Activated naive CD8-positive, alpha-beta T cell treated with anti-CD3 and anti-CD28 coated beads for 36 hours (primary cell): ENCODE measurements at places on chromosomes 16 and 17.

DNA sequence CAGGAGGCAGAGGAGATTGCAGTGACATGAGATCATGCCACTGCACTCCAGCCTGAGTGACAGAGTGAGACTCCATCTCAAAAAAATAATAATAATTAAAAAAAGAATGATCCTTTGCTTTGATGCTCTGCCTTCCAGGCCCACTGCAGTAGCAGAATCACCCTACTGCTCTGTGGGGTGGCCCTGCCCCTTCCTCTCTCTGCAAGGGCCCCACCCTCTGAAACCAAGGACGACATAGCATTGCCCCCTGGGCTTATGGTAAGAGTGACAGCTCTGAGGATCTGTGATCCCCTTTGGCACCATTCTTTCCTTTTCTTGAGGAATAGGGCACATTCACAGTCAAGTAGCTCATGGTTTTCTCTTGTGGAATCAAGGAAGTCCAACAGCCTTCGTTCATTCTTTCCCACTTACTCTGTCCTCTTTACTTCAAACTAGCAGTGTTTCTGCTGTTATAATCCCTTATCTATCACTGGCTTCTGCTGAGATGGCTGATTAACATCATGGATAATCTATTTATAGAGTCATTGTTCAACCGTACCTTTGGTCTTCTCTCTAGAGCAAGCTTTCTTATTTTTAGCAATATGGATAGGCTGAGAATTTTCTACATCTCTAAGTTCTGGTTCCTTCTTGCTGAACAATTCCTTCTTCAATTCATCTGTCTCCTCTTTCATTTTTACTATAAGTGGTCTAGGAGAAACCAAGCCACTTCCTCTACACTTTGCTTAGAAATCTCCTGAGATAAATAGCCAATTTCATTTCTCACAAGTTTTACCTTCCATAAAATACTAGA lies 14.1 kb downstream of the RAD51C start:
- no peaks in the 10 kb centered on the region for H3K27me3 ChIP-seq
- H3K4me3 ChIP-seq, result no peak overlapping the region
- peaks cover 20% of the 10 kb centered on the region for H3K36me3 ChIP-seq
- peak overlapping the region; percentile 3 for H3K27ac ChIP-seq
- no peak for DNase-seq

DNA sequence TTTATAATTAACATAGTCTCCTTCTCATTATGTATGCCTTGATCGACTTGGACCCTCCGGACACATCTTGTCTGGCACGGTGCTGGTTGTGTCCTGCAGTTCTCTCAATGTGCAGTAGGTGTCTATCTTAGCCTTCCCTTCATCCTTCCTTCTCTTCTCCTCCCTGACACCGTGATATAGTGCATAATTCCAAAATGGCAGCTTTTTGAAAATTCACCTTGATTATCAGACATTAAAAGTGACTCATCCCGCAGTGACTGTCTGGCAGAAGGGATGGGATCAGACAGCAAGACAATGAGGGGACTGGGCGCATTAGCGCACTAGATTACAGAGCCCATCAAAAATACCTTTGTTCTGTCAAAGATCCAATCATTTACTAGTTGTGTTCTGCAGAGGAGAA lies 70.0 kb upstream of the PMFBP1 start:
- no peak for DNase-seq
- H3K4me3 ChIP-seq, result no peak overlapping the region
- H3K36me3 ChIP-seq, result no peaks in the 10 kb centered on the region
- peaks cover 7% of the 10 kb centered on the region for H3K4me1 ChIP-seq
- H3K27ac ChIP-seq, result no peak overlapping the region

DNA sequence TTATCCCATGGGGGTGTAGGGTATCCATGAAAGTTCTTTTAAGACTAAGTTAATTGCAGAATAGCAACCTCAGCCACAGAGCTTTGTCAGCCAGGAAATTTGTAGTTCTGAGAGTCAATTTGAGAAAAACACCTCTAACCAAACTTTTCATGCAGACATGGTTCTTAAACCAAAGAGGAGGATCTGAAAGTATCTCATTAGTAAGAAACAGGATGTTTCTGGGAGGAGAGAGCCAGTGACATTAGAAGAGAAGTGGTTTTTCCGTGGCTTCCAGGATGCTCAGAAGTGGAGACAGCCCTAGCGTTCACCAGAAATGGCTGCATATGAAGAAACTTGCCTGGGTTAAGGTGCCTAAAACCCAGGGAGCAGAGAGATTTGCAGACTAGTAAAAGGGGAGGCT lies 7.9 kb downstream of the GNAO1 start:
- peaks cover 4% of the 10 kb centered on the region for H3K36me3 ChIP-seq
- peak; percentile 36 for DNase-seq
- H3K4me3 ChIP-seq, result peak overlapping the region; percentile 9

DNA sequence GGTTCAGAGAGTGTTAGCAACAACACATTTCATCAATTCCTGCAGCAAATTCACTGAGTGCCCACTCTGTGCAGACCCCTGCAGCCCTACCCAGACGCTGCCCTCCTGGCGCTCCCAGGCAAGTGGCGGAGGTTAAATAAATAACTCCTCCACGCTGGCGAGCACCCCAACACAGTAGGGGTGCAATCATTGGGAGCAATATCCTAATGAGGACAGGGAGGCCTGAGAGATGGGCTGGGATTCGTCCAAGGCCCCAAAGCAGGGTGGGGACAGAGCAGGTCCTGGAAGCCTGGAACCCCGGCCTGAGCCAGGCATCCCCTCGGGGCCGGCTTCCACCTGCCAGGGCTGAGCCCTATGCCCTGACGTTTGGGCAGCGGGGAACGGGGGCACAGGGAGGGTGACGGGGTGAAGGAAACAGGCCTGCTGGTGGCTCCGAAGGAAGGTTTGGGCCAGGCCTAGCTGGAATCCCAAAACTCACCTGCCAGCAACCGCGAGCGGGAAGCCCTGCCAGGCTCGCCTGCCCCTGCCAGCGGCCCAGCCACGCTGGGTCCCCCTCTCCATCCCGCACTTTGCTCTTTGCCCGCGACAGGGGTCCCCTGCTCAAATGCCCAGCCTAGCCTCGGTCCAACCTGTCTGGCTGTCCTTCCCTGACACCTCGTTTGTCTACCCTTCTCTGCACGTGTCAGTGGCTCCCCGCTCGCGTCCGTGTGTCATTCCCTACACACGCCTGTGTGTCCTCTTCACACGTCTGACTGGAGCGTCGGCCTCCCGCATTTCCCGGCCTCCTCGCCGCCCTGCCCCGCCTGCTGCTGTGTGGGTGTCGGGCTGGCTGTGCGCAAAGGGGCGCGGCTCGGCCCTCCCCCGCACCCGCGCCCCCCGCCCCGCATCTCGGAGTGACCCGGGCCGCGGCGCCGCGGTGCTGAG lies 721 bp upstream of the BEAN1 start:
- no peak for DNase-seq
- H3K4me1 ChIP-seq, result no peaks in the 10 kb centered on the region
- peaks cover 64% of the 10 kb centered on the region for H3K27me3 ChIP-seq
- no peaks in the 10 kb centered on the region for H3K36me3 ChIP-seq
- H3K4me3 ChIP-seq, result no peak overlapping the region

DNA sequence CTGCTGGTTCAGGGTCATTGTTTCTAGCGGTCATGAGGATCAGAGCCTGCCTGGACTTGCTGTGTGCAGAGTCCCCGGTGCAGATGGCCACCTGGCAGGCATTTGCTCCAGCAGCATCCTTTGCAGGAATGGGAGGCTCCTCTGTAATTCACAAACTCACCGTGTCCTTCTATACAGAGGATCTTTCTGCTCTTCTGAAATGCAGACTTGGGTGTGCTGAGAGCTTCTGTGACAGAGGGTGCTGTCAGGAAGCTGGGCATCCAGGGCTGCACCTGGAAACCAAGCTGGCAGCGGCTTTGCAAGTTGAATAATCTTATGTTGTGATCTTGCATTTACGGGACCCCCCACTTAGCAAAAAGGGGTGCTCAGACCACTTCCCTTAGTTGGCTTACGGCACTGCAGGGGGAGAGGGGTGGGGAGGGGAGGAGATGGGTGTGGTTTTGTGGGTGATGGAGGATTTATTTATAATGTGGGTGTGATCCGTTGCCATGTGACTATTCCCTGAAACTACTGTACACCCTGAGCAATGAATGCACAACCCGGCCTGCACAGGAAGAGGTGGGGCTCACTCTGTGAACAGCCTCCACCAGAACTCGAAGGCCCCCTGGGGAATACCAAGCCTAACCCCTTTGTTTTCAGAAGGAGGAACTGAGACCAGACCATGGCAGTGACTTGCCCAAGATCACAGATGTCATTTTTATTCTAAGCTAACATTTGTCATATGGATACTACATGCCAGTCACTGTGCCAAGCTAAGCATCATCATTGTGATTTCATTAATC lies 178.3 kb downstream of the PRKCB start:
- peaks cover 45% of the 10 kb centered on the region for H3K4me1 ChIP-seq
- DNase-seq, result peak; percentile 67
- no peaks in the 10 kb centered on the region for H3K27me3 ChIP-seq
- peak overlapping the region; percentile 80 for H3K27ac ChIP-seq
- H3K4me3 ChIP-seq, result no peak overlapping the region

DNA sequence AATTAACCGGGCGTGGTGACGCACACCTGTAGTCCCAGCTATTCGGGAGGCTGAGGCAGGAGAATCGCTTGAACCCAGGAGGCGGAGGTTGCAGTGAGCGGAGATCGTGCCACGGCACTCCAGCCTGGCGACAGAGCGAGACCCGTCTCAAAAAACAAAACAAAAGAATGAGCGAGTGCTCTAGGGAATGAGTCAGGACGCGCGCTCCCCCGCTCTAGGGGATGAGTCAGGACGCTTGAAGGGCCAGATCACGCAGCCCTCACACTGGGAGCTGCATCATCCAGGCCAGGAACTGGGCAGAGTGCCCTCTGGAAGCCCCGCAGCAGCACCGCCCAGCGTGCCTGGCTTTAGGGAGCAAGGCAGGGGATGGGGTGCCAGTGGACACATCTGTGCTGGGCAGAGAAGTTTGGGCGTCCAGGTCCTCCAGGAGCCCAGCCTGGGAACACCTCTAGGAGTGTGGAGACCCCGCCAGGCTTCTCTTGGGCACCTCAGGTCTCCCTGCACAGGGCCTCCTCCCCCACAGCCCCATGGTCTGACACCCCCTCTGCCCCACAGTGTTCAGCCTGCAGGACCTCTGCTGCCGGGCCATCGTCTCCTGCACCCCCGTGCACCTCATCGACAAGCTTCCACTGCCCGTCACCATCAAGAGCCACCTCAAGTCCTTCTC lies 3.9 kb upstream of the WFIKKN1 start:
- no peak overlapping the region for H3K27ac ChIP-seq
- no peak for DNase-seq
- no peak overlapping the region for H3K4me3 ChIP-seq
- H3K4me1 ChIP-seq, result no peaks in the 10 kb centered on the region
- H3K27me3 ChIP-seq, result no peaks in the 10 kb centered on the region

DNA sequence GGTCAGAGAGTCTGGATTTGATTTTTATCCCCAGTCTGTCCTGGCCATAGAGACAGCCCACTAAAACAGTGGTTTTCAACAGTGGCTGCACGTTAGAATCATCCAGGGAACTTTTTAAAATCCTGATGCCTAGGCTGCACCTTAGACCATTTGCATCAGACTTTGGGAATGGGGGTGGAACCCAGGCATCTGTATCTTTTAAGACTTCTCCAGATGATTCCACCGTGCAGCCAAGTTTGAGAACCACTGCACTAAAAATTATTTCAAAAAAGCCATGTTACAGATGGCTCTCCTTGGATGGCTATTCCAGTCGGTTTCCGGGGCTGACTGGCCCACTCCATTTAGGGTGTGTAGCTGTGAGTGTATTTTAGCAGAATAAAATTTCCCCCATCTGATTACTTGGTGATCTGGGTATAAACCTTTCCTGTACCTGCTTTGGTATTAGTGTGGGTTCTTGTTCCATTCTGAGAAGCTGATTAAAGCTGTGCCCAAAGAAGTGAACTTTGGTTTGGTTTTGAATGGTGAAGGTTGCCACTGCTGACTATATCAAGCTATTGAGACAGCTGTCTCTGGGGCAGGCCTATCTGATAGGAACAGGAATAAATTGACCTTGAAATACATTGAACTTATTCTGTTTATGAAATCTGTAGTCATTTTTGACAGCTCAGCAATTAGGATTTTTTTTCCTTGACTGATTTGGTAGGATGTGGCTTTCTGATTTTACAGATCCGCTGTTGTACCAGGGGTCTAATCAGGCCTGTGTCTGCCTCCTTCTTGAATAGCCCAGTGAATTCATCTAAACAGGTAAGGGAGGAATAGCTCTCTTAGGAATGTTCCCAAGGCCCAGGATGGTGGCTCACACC lies 1.3 kb downstream of the ATP5MC1 start:
- H3K36me3 ChIP-seq, result peaks cover 39% of the 10 kb centered on the region
- peaks cover 25% of the 10 kb centered on the region for H3K4me1 ChIP-seq
- no peak for DNase-seq
